Osteocyte (in vitro differentiated cells): ENCODE measurements at places on chromosomes 4 and X.
A peak's percentile ranks its signal among the peaks of the same experiment; 100 is the strongest.

GRCh38 chr4:7857238-7857701 lies 82.4 kb downstream of the AFAP1 start:
- DNase-seq = no peak

DNA sequence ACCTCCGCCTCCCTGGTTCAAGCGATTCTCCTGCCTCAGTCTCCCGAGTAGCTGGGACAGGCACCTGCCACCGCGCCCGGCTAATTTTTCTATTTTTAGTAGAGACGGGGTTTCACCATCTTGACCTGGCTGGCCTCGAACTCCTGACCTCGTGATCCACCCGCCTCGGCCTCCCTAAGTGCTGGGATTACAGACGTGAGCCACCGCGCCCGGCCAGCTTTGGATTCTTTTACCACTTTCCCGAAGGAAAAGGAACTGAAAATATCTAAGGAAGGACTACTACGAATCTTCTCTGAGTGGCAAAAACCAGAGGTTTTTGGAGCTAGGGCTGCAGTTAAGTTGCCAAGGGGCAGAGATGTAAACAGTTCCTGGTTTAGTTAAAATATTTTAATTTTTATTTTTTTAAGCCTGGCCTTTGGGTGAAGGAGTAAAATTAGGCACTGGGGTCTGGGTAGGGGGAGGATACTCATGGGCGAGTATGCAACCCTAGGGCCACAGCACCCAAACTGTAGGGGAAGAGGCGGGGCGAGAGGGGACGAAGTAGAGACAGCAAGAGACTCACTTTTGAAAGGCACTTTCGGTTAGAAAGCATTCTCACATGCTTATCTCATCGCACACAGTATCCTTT lies 525 bp upstream of the CISD2 start:
- DNase-seq = no peak

- DNase-seq = no peak
Measured at GRCh38 chr4:103497692-103498091, 222.1 kb downstream of the TACR3 start.

DNA sequence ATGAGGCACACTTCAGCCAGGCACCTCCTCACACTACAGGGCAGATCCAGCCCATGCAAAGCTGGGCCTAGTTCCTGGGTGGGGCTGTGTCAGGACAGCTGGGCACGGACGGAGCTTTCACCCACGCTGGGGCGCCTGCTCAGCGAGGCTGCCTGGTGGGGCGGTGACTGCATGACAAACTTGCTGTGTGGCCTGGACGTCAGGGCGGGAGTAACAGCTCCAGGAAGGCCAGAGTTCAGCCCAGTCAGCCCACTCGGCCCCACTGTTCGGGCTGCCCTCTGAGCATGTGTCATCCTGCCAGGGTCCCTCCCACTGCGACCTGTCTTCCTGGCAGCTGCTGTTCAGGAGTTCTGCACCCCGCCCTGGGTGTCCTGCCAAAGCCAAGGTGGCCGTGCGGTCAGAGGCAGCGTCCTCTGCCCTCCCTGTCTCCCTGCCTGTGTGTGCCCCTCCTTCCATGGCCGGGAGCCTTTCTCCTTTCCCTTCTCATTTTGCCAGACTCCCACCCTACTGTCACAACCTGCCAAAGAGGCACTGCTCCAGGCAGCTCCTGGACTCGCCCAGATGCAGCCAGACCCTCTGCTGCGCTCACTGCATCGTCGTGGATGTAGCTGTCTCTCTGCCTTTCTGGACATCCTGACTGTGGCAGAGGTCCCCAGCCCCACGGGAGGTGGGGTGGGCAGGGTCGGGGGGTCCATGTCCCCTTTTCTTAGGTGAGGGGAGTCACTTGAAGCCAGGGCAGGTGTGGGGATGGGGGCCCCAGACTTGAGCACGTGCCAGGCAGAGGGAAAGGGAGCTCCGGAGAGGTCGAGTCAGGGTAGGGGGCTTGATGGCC lies 33.0 kb upstream of the KIAA0232 start:
- no peak for DNase-seq

DNA sequence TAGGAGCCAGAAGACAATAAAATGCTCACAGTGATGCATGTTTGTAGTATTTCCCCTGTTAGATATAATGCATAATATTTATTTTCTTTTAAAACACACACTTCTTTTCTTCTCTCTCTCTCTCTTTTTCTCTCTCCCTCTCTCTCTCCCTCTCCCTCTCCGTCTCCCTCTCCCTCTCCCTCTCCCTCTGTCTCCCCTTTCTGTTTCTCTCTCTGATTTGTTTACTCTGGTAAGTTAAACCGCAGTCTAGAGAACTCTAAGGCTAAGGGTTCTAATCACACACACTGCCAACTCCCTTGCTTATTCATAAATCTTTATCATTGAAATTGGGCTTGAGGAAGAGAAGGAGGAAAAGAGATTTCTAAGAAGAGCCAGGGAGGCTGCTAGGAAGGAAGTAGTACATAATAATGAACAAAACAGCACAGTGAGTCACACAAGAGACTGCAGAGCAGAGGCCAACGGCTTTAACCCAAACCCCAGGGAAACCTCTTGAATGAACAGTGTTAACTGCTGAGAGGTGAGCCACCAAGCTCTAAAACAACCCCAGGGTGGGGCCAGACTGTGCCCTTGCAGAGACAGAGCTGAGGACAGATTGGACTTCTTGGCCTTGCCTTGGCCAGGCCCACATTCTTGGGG lies 9.1 kb upstream of the PHOX2B start:
- DNase-seq = no peak

DNA sequence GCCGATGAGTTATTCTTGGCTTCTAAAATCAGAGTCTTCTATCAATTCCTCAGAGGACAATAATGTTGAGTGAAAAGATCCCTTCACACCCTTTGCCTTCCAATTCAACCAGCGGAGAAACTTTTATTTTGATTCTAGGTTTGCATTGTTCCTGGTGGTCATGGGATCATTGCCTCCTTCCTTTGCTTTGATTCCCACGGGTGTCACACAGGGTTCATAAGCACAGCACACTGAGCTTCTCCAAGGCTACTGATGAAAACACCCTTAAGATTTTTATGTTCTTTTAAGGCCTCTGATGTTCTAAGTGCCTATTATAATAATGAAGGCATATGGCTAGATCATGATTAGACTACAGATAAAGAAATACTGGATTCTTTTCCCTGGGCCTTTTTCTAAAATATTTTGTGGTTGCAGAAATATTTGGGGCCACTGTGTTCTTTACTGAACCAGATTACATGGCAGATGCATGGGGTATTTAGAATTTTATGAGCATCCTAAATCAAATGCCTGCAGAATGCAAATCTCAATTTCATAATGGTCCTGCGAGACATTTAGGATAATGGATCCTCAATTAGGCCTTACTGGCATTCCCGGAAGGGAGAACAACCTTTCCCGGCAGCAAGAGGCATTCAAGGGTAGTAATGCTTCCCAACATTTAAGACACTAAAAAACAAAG lies 43.9 kb upstream of the FGFBP2 start:
- no peak for DNase-seq

DNA sequence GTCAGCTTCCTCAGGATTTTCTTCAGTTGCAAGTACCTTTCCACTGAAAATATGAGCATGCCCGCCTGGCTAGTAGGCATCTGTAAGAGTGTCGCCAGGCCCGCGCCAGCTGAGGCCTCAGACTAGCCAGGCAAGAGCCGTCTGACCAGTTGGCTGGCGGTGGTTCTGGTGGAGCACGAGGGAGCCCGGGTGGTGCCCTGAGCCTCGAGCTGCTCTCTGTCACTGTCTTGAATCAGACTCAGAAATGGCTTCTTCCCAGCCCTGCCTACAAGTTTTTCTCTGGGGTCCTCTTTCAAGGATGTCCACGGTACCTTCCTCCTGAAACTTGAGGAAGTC lies 11.9 kb downstream of the GRPEL1 start:
- no peak for DNase-seq

- no peak for DNase-seq
Measured at GRCh38 chr4:163556177-163556576, 61.7 kb downstream of the TMA16 start.

- DNase-seq = no peak
Measured at GRCh38 chr4:111127841-111128240, 505.0 kb upstream of the PITX2 start.

DNA sequence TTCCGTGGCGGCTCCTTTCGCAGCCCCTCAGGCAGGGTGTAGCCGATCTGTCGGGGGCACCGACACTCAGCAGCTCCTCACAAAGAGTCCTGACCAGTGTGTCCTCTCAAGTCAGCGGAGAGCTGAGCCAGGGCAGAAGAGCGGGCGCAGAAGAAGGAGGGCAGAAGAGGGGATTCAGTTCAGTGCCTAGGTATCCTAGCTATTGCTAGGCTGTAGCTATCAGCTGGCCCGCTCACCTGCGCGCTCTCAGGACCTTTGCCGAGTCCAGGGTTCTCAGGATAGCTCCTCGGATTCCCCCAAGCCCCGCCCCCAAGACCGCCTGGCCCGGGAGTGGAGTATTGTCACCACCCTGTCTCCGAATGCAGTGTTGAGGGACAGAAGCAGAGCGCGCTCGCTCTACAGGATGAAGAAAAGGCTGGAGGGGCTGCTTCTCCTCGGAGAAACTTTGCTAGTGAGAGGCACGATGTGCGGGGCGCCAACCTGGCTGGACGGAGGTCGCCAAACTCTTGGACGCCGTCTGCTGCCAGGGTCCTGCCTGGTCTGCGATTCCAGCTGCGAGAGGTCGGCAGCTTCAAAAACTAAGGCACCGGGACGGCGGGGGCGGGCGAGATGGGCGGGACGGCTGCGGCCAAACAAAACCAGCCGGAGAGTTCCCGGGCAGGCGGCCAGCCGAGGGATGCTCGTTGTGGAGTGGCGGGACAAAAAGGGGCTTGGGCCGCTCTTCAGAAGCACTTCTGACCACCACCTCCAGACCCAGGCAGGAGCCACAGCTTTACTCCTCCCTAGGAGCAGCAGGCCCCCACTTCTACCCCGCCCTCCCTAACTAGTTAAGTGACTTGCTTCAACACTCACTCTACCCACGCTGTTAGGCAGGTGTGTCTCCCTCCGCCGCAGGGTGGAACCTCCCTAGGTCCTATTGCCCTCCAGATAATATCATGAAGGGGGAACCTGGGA lies at the start of gene XKRX:
XKRX (minus strand) TSS at position 258 of the 954 bp plus-strand sequence. CDS start 613 bp downstream, outside the sequence.
- DNase-seq = no peak

GRCh38 chr4:139227729-139228404 lies 50.8 kb upstream of the ELF2 start:
- peak; percentile 10 for DNase-seq

DNA sequence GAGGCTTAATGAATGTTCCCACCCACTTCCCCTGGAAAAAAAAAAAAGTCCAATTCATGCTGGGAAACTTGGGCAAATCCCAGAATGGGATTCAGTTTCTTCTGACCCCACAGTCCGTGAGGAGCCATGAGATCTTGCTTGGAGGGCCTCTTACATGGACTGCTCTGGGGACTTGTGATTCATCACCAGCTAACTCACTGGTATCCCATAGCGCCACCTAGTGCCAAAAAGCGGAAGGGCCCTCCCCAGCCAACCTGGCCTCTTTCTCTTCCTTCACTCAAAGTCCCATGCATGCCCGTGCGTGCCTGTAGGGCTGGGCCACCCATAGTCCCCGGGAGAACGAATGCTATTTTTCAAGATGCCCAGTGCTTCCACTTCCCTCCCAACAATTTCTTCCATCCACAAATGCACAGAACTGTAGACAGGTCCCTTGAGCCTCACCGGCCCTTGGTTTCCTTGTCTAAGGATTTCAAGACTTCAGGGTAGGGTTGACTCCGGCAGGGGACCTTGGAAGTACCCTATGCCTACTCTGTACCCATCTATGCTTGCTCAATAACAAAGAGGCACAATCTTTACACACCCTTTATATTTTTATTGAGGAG lies 5.1 kb downstream of the RTL5 start:
- peak; percentile 95 for DNase-seq

DNA sequence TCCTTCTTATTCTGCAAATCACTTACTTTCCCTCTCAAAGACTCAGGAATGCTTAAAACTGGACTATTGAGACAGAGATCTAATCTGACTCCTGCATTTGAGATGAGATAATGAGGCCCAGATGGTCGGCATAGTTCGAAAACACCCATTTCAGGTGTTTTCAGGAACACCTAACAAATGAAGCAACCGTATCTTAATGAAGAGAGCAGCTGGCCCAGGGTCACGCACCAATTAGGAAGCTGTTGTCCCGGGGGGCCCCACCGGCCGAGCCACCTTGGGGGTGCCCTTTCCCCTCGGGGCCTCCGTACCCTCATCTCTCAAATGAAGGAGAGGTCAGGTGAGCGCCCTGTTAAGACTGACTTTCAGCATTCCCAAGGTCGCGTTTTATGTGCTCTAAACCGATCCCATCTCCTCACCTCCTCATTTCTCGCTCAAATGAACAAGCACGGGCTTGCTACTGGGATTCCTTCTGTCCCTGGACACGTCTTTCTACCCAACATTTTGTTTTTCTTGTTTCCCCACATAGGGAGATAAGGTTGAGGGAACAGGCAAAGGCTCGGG lies 824 bp downstream of the LRPAP1 start:
- no peak for DNase-seq

- peak; percentile 10 for DNase-seq
Measured at GRCh38 chrX:6890544-6891261, 256.8 kb upstream of the STS start.

DNA sequence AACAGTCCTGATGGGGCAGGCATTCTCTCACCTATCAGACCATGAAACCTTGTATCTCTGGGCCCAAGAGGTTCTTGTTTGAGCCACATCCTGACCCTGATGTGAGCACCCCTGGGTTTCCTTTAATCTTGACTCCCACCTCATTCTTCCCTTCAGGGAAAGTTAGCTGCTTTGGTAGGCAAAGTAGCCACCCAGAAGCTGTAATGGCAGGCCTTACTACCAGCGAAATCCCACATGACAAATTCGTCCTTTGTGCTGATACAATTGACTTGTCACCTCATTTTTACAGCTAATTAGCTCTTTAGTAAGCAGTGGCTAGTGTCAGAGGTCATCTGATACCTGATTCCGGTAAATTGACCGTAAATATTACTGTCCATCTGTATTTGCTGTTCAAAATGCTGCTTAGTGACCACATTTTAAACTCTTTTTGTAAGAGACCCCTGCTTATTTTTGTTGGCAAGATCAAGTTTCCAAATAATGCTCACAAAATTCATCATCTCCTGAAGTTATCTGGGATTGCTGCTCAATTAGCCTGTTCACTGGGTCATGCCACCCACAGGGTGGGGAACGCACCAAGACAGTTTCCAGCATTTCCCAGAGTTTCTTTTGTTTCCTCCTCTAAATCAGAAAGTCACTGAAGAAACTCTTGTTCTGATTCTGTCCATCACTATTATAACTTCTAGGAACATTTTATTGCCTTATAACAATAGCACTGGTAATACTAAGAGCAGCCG lies 329.7 kb downstream of the GPAT3 start:
- DNase-seq = no peak

- DNase-seq = no peak
Measured at GRCh38 chr4:38056011-38056685, 96.0 kb downstream of the PTTG2 start.

DNA sequence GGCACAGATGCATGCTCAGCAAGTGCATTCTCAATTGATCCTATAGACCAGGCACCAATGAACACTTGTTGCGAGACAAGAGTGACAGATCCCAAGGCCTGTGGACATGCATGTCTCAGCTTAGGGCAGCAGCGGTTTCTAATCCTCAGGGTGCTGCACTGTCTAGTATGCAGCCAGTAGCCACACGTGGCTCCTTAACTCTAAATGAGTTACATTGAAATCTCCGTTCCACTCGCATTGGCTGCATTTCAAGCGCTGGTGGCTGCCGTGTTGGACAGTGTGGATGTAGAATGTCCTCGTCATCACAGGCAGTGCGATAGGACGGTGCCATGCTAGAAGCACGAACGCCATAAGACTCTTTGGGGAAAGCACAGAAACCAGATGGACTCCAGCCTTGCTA lies 24.0 kb upstream of the AFAP1 start:
- DNase-seq = no peak
